ENCODE measurements at places on chromosomes 1 and 21.
A peak's percentile ranks its signal among the peaks of the same experiment; 100 is the strongest.

DNA sequence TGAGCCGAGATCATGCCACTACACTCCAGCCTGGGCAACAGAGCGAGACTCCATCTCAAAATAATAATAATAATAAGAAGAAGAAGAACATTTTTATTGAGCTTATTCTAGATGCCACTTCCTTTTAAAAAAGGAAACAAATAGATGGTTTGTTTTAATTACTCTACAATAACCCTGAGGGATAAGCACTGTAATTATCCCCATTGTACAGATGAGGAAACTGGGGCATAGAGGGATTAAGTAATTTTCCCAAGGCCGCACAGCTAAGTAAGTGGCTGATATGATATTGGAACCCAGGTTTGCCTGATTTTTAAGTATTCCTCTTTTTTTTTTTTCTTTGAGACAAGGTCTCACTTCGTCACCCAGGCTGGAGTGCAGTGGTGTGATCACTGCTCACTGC, 58.5 kb upstream of the LRIG2 start:
- no peak for DNase-seq

- no peak for DNase-seq
Observed at GRCh38 chr1:14426854-14427253, 171.6 kb upstream of the KAZN start.

- DNase-seq, result no peak
Observed at GRCh38 chr1:176733661-176734060, 270.7 kb downstream of the PAPPA2 start.

- no peak for DNase-seq
Observed at GRCh38 chr21:28801906-28802305, 190.8 kb downstream of the LTN1 start.

DNA sequence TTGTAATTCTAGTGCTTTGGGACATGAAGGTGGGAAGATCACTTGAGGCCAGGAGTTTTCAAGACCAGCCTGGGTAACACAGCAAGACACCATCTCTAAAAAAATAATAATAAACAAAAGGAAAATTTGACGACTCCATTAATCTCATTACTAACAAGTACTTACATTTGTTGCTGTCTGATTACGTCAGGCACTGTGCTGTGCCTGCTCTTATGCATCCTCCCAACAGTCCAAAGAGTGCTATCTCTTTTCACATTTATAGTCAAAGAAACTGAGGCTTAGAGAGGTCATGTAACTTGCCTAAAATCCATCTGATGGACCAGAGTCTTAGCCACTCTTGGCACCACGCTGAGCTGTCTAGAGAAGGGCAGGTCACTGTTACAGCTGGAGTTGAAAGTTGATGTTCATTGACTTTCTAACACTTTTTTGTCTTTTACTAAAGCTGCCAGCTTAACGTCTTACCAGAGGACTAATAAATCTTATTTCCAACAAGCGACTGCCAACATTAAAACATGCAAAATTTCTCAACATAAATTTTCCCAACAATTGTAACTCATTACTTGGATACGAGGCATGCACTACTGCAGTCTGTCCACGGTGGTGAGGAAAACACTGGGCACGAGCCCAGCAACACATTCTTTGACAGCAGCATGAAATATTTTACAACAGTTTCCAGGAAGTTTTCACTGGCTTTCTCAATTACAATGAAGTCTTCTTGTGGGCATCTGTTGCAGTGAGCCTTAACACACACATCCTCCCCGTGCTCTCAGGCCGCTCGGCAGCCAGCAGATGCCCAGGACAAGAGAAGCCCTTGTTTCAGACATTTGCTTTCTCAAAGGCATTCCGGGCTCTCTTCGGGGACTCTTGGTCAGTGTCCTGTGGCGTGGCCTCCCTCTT, 262.9 kb upstream of the PROX1 start:
- peak; percentile 84 for DNase-seq

- no peak for DNase-seq
Observed at GRCh38 chr21:40881767-40882166, 34.8 kb upstream of the DSCAM start.

DNA sequence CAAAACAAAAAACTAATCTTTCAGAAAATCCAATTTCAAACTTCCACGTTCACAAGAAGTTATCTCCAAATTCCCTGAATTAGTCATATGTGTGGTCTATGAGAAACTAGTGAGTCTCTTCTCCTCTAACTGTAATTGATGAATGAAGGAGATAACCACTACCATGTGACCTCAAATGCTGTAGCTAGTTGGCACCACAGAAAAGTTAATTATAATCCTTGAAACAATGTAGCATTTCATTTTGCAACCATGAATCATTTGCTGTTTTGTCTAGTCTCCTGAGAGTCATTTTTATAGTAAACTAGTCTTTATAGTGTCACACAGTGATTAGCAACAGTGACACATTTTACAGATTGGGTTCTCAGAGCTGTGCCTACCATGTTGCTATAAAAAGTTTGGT, 287.5 kb downstream of the LRRIQ3 start:
- no peak for DNase-seq

All from fibroblast of skin of scalp (primary cell).